ENCODE measurements at places on chromosomes 11 and 22. TPM values are rescaled to one million over a fixed set of nuclear protein-coding genes. Genes with fewer than 3 reads are reported as not detected.
A peak's percentile ranks its signal among the peaks of the same experiment; 100 is the strongest.

GRCh38 chr11:57094181-57094935 lies 87.4 kb upstream of the LRRC55 start:
- no peak for DNase-seq

DNA sequence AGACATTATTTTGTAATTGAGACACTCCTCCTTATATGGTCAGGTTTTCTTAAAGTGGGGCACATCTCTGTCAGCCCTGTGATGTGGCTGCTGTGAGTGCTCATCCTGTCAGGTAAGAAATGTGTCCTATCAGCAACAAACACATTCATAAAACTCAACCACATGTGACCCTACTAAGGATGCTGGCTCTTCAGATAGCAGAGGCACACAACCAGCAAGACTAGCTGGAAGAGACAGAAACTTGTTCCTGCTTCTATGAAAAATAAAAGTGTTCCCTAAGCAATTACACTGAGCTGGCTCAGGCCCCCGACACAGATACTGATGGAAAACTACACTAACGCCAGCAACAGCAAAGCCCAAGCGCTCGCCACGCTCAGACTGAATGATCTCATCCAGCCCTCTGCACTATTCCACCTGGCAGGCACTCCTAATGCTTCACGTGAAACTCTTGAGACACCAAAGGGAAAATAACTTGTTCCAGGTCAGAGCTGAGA lies 49.8 kb upstream of the CYP2D6 start:
- DNase-seq, result peak; percentile 16

- no peak for DNase-seq
Measured at GRCh38 chr11:104830080-104830479, 68.2 kb downstream of the CASP12 start.

DNA sequence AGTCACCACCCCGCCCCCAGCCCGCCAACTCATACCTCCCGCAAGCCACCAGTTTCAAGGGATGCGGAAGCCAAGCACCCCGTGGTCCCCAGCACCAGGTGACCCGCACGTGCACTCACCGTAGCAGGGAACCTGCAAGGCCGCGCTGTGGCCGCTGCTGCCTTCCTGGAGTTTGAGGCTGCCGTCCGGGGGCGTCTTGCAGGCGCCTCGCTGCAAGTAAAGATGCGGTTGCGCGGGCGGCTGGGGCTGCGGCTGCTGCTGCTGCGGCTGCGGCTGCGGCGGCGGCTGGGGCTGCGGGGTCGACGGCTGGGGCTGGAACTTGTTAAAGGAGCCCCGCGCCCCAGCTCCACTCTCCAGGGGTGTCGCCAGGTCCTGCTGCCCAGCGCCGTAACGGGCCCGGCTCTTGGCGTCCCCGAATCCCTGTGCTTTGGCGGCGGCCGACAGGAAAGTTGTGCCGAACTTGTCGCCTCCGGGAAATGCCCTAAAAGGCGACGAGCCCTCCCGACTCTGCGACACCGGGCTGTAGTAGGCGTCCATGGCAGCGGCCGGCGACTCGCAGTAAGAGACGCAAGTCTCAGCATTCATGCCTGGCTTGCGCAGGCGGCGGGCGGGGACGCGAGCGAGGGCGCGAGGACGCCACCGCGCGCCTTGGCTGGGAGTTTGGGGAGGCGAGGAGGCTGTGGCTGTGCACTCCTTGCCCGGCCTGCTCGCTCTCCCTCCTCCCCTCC lies at the start of gene ALX4:
Gene ALX4, minus strand, starts transcription at position 662 of the 728 bp plus-strand sequence. Its CDS starts 77 bp downstream, at position 585.
- DNase-seq, result no peak

DNA sequence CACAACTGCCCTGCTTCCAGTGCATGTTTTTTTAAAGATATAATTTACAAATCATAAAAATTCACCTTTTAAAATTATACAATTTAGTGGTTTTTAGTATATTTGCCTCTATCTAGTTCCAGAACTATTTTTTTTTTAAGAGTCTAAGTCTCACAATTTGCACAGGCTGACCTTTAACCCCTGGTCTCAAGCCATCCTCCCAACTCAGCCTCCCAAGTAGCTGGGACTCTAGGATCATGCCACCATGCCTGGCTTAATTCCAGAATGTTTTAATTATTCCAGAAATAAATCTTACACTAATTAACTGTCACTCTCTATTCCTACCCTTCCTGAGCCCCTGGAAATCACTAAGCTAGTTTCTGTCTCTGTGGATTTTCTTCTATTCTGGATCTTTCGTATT lies 1.4 kb upstream of the ARCN1 start:
- DNase-seq, result no peak

- DNase-seq, result no peak
Measured at GRCh38 chr11:67500484-67500821, 4.7 kb downstream of the PITPNM1 start.

DNA sequence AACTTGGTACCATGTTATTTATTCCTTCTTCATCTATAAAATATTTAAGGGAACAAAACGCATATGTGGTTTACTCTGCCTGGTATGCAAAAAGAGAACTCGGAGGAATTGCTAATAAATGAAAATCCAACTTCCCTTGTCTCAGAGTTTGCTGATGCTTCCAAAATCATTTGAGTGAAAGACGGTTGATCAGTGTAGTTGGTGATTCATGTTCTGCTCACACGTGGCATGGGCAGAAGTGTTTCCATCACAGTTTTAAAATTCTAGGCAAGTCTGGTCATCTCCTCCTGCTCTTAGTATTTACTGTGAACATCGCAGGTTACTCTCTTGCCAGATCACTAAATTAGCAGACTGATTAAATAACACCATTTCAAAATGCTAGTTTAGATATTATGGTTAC lies 11.9 kb upstream of the PARVB start:
- no peak for DNase-seq

- no peak for DNase-seq
Measured at GRCh38 chr11:117356126-117356890, 28.7 kb downstream of the CEP164 start.

DNA sequence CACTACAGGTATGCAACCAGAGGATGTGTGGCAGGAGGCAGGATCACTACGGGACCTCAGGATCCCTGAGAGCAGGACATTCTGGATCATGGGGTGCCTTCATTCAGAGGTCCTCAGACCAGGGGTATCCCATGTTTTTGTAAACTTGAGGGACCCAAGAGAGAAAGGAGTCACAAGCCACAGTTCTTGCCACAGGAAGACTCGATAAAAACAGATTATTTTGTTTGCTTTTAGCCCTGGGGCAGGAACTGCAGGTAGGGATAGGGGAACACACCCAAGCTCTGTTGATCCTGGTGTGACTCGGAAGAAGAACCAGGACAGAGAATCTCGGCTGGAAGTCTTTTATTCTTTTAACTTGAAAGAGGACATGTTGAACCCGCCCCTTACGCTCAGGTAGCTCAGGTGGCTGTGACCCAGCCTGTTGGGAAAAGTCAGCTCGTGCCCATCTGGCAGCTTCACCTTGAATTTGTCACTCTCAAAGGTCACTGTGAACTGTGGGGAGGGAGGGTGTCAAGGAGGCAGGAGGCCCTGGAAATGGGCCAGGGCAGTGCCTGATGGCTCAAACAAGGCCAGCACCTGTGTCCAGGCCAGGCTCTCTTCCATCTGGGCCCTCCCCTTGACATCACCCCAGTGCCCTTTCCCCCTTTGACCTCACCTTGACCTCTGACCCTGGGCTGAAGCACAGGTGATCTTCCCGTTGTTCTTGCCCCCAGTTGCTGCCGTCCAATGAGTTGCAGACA lies 9.8 kb downstream of the LGALS2 start:
- DNase-seq, result no peak

DNA sequence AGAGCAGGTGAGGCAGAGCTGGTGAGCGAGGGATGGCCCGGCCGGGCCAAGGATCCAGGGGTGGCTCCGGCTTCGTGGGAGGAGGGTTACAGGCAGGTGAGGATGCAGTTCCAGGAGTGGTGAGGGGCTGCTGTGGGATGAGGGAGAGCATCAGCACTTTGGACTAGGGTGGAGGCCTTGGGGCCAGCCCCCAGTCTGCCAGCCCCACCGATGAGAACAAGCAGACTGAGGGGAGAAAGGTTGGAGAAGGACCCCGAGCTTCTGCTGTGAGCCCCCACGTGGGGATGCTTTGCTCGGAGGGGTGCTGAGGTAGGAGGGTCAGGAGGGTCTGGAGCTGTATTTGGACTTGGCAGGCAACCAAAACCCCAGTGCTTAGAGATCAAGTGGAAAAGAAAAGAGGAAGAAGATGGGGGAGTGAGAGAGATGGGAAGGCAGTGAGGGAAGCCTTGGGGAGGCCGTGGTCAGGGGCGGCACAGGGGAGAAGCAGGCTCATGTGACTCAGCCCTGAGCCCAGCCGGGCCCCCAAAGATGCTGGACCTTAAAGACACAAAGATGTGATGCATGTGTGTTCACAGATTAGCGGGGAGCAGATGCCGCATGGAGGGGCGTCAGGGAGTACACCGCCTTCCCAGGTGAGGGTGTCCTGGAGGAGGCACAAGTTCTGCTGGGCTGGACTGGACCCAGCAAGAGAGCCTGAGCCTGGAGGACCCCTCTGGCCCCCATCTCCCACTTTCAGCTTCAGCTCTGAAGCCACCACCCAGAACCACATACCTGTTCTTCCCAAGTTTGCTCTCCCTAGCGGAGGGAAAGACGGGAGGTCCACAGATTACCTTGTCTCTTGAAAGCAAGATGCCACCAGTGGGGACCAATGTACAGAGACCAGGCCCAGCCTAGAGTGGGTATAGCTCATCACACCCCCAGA lies 91.3 kb downstream of the CDKN1C start:
- DNase-seq, result no peak

MMP7 gene
- total RNA-seq, result 1,017 TPM

SYT9 gene
- not detected for total RNA-seq

TRIM51 gene
- total RNA-seq, result not detected

ELP4 gene
- 31.7 TPM for total RNA-seq
